ENCODE measurements at places on chromosomes 6 and 20.

- DNase-seq: no peak
These were observed 5.6 kb upstream of the ZNF831 start for GRCh38 chr20:59157961-59158541.

DNA sequence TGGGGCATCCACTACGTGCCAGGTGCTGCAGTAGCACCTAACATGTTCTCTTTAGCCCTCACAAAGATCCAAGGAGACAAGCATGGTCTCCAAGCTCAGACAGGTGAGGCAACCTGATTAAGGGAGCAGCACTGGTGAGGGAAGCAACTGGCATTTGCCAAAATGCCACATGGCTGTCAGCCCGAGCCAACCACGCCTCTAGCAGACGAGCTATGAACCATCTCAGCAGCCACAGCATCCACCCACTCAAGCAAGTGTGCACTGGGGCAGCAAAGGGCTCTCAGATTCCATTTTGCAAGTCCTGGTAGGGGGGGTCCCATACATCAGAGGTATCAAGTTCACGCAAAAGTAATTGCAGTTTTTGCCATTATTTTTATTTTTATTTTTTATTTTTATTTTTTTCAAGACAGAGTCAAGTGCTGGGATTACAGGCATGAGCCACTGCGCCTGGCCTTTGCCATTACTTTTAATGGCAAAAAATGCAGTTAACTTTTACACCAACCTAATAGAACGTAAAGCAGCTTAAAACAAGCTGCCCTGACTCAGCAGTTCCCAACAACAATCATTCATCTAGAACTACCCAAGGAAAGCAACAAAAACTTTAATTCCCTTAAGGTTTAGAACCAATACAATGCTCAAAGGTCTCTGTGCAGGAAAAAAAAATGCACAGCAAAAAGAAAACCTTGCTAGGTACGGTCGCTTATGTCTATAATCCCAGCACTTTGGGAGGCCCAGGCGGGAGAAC, 36.3 kb upstream of the SPDEF start:
- no peak for DNase-seq

- DNase-seq: no peak
These were observed 19.0 kb downstream of the SMAP1 start for GRCh38 chr6:70686548-70687133.

- DNase-seq: no peak
These were observed 133.4 kb upstream of the TOP1 start for GRCh38 chr20:40895182-40895581.

- DNase-seq: no peak
These were observed 832.3 kb downstream of the C6orf118 start for GRCh38 chr6:164477101-164477500.

DNA sequence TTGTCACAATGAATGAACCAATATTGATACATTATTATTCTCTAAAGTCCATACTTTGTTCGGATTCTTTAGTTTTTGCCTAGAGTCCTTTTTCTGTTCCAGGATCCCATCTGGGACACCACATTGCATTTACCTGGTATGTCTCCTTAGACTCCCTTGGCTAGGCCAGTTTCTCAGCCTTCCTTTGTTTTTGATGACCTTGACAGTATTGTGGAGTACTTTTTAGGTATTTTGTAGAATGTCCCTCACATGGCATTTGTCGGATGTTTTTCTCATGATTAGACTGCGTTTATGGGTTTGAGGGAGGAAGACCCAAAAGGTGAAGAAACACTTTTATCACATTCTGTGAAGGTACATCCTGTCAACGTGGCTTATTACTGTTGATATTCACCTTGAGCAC, 16.9 kb downstream of the PPP1R14C start:
- DNase-seq: no peak

- no peak for DNase-seq
These were observed 23.4 kb downstream of the CASP8AP2 start for GRCh38 chr6:89853068-89853467.

GRCh38 chr6:27471365-27472115, 1.4 kb downstream of the ZNF184 start:
- DNase-seq: no peak

GRCh38 chr20:49987868-49988690, 5.3 kb downstream of the SNAI1 start:
- no peak for DNase-seq
